Thoracic aorta (tissue), 2 donors: ENCODE measurements at places on chromosomes 11 and 22. TPM values are rescaled to one million over a fixed set of nuclear protein-coding genes. Genes with fewer than 3 reads are reported as not detected.

The KIRREL3 gene
- not detected for total RNA-seq

The TRIM66 gene
- total RNA-seq: 18.1 TPM

The APOA4 gene
- total RNA-seq: not detected

DNA sequence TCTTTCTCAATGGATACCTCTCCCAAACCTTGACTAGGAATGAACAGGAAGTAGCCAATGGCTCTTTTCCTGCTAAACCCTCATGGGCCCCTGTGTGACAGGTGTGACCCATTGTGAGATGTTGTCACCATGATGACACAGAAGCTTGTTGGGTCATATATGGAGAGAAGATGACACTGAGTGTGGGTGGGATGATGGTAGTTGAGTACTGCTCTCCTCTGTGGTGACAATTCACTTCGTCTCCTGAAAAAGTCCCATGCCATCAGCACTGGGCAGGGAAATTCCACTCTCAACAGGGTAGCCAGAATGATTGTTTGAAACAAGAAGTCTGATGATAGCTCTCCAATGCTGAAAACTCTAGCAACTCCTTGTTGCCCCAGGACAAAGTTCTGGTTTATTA, 94.0 kb upstream of the SEZ6L start:
- H3K27me3 ChIP-seq: no peaks in the 10 kb centered on the region
- H3K4me1 ChIP-seq: no peaks in the 10 kb centered on the region
- no peak for DNase-seq
- no peaks in the 10 kb centered on the region for H3K36me3 ChIP-seq
- no peak overlapping the region for H3K4me3 ChIP-seq

GRCh38 chr11:122983438-122984185, 2.0 kb upstream of the BSX start:
- H3K4me3 ChIP-seq: peak overlapping the region; percentile 80
- no peaks in the 10 kb centered on the region for H3K36me3 ChIP-seq
- H3K4me1 ChIP-seq: peaks cover 4% of the 10 kb centered on the region

DNA sequence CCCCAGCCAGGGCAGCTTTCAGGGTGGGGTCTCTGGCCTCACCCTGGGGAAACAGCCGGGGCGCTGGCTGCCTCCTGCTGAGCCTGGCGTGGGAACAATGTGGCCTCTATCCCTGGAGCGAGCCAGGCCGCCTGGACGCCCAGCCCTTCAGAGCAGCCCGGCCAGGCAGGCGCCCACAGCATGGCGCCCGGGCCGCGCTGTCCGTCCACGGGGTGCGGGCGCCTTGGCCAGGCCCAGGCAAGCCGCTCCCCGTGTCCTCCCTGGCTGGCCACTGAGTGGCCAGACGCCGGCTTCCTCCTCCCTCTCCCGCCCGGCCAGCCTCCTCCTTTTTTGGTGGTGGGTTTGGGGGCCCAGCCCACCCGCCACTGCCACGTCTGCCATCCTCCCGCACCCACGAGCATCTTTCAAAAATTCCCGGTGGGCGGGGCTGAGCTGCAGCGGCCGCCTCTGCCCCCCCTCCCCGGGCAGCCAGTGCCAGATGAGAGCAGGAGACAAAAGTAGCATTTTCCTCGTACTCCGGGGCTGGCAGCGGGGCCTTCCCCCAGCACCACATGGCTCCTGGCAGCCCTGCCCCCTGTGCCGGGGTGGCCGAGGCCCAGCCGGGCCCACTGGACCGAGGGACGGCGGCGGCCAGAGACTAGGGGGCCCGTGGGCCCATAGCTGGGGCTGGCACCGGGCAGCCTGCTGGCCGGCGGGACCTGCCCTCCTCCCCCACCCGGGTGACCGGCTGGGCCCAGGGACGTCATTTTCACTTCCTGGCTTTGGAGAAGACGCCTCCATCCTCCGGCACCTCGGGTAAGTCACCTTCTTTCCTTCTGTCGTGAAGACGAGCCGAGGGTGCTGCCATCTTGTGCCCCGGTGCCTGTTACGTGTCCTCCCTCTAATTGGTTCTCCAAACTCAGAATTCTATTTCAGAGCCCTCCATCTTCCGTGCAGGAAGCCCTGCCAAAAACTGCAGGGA, 70.2 kb upstream of the PPARA start:
- H3K27ac ChIP-seq: peak overlapping the region; percentile 96
- H3K36me3 ChIP-seq: no peaks in the 10 kb centered on the region
- H3K4me1 ChIP-seq: peaks cover 87% of the 10 kb centered on the region
- peak overlapping the region; percentile 86 for H3K4me3 ChIP-seq

- no peaks in the 10 kb centered on the region for H3K36me3 ChIP-seq
- no peak overlapping the region for H3K4me3 ChIP-seq
- no peaks in the 10 kb centered on the region for H3K27me3 ChIP-seq
- DNase-seq: no peak
Measured at GRCh38 chr22:30170129-30170528, 76.4 kb downstream of the LIF start.

DNA sequence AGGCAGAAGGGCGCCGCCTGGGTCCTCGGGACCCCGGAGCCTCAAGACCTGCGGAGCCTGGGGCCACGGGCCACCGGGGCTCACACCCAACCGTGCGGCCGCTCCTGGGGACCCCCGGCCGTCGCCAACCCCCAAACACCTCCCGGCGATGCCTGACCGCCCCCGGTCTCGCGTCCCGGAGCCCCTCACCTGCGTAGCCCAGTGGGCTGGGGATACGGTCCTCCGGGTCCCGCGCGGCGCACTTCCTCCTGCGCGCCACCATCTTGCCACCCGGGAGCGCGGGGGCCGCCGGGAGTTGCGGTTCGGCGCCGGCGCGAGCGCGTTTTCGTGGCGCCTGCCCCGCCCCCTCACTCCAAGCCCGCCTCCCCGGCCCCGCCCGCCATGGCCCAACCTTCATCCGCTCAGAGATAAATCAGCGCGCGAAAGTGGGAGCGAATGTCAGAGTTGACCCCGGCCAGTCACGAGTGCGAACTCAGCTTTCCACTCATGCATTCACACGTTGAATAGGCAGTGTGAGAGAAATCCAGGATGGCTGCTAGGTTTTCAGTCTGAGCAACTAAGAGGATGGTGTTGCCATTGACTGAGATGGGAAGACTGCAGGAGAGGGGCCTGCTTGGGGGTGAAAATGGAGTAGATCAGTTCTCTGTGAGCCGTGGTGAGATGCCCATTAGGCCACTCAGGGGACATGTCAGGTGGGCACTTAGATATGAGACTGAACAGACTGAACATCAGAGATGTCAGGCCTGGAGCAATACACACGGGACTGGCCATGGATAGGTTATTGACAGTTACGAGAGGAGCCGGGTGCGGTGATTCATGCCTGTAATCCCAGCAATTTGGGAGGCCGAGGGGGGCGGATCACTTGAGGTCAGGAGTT, at the start of gene RRP7A:
Gene RRP7A (minus strand): TSS at position 272 of the 877 bp plus-strand sequence. CDS start 10 bp downstream, at position 262.
- no peaks in the 10 kb centered on the region for H3K36me3 ChIP-seq
- peaks cover 6% of the 10 kb centered on the region for H3K4me1 ChIP-seq
- H3K27me3 ChIP-seq: no peaks in the 10 kb centered on the region
- peak within 1 kb of the TSS; percentile 94 for H3K4me3 ChIP-seq

DNA sequence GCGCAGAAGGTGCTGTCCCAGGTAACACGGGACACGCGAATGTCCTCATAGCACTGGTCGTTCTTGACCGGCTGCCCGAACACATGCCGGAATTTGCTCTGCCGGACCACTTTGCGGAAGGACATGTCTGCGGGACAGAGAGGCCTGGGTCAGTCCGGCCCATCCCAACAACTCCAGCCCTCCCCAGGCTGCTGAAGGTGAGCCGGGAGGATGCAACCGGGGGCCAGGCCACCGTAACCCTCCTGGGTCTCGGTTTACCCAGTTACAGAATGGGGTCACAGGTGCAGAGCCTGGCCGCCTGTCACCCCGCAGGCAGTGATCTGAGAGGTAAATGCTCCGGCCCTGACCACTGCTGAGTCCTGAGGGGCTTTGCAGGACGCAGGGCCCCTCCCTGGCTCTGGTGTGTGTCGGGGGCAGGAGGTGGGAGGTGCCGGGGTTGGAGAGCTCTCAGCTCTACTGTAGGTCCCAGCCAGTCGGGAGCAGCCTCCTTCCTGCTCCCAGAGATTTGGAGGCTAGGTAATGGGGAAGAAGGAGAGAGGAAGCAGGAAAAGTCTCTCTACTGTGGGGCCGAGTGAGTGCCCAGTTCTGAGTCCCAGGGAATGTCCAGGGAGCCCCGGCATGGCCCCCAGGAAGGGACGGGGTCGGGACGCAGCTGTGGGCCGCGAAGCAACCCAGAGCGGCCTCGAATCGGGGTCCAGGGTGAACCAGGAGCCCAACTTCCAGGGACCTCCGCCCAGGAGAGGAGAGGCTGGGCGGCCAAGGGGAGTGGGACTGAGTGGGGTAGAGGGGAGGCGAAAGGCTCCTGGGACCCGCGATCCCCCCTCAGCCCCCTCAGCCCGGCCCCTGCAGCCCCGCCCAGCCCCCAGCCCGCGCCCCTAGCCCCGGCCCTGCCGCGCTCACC, 522 bp downstream of the CORO1B start:
- H3K27ac ChIP-seq: peak overlapping the region; percentile 86
- no peak for DNase-seq
- H3K4me1 ChIP-seq: peaks cover 12% of the 10 kb centered on the region
- H3K27me3 ChIP-seq: no peaks in the 10 kb centered on the region

DNA sequence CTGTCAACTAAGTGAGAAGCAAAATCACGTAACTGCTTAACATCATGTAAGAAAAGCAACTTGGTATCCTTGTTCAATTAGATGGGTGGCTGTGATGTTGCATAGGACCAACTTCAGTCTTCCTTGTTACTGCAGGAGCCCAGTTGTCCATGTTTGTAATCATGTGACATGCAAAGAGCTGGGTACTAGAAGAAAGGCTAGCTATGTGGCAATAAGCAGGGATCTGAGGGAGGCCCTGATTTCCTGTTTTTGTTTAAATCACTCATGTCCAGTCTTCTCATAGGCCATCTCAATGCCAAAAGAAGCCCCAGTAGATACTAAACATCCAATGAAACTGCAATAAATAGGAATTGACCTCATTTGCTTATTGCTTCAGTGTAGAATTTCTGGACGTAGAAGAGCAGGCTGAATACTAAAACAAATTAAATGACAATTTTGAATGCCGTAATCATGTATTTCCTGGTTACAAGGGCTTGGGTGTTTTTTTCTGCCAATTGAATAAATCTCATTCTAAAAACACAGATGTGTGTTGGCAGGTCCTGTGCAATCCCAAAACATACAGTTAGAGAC, 140.8 kb upstream of the ARHGAP20 start:
- no peak overlapping the region for H3K27ac ChIP-seq
- H3K4me3 ChIP-seq: no peak overlapping the region
- no peak for DNase-seq
- no peaks in the 10 kb centered on the region for H3K4me1 ChIP-seq
- H3K27me3 ChIP-seq: no peaks in the 10 kb centered on the region

DNA sequence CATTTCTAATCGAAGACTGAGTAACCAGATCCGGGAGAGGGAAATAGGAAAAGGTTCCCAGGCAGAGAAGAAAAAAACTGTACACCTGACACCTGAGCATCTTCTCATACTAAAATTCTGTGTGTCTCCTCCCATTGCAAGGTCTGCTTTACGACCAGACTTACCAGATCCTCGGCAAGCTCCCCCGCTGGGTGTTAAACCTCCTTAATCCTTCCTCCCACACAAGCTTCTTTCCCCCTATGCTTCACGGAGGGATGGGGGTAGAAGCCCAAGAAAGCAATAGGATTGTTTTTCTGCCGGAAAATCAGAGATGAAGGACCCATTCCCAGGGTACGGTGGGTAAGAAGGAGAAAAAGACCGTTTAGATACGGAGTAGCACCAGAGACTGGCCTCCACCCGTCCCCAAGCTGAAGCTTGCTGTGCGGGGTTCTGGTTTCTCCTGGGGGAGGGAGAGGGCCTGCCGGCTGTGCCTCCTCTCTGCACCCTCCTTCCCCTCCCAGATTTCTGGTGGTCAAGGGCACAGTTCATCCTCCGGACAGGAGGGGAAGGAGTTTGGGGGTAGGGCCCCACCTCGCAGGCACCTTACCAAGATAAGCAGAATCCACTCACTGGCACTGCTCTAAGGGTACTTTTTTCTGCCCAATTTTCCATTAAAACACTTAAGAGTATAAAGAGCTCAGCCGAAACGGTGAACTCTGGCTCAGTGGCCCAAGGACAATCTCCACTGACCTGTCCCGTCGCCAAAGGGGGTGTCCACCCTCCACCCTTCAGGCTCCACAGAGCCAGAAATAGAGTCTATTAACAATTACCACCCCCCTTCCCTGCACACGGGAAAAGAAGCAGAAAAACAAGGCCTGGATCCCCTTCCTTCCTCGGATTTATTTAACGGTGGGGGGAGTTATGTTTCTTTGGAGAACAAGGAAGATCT, 1.2 kb downstream of the TOB2 start:
- peaks cover 43% of the 10 kb centered on the region for H3K4me1 ChIP-seq
- H3K4me3 ChIP-seq: peak overlapping the region; percentile 91
- DNase-seq: no peak
- H3K27me3 ChIP-seq: no peaks in the 10 kb centered on the region
- peaks cover 20% of the 10 kb centered on the region for H3K36me3 ChIP-seq

DNA sequence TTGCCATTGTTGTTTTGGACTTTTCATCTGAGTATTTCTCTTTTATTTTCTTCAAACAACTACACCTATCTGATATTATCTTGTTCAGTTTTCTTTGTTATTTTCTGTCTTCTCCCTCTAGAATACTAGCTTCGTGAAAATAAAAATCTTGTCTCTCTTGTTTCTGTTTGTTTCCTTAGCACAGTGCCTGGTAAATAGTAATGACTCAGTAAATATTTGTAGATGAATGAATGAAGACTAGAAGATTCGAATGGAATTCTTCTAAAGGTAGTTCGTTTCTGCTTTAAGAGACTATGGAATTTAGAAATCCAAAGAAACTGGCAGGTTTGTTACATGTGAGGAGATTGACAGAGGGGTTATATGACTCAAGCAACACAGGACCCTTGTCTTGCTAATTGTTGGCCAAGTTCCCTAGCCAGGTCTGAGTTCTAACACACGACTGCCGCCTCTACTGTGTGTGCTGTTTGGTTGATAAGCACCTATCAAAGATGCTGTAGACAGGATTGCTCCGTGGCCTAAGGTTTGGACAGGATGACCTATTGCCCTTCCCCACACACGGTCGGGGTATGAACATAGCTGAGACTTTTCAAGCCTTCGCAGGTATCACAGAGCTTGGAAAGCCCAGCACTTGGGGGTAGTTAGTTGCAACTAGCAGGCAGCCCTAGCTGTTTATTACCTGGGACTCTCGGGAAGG, 831 bp upstream of the TMEM135 start:
- no peak for DNase-seq
- H3K4me3 ChIP-seq: peak overlapping the region; percentile 93
- H3K36me3 ChIP-seq: no peaks in the 10 kb centered on the region
- H3K27me3 ChIP-seq: no peaks in the 10 kb centered on the region
- H3K27ac ChIP-seq: peak overlapping the region; percentile 81
